GM23248 (cell line): ENCODE measurements at places on chromosomes 7 and 10.

GRCh38 chr7:102117743-102118142 is 168.9 kb upstream of the SH2B2 start:
- H3K4me3 ChIP-seq, result no peak overlapping the region
- peak; percentile 74 for DNase-seq
- peaks cover 3% of the 10 kb centered on the region; the same call in 1 of the 2 replicates for H3K36me3 ChIP-seq

GRCh38 chr7:8251195-8251594 is 10.8 kb downstream of the ICA1 start:
- H3K27me3 ChIP-seq, result no peaks in the 10 kb centered on the region
- no peak overlapping the region for H3K4me3 ChIP-seq
- H3K36me3 ChIP-seq, result no peaks in the 10 kb centered on the region
- no peaks in the 10 kb centered on the region for H3K4me1 ChIP-seq

GRCh38 chr10:97810446-97810845 is 38.6 kb upstream of the SFRP5 start:
- peaks cover 25% of the 10 kb centered on the region for H3K27me3 ChIP-seq
- H3K36me3 ChIP-seq, result no peaks in the 10 kb centered on the region
- H3K4me3 ChIP-seq, result no peak overlapping the region
- no peak overlapping the region for H3K27ac ChIP-seq

GRCh38 chr7:5665094-5666025 is 116.1 kb downstream of the RNF216 start:
- DNase-seq, result peak; percentile 79
- H3K36me3 ChIP-seq, result no peaks in the 10 kb centered on the region

- H3K27me3 ChIP-seq, result no peaks in the 10 kb centered on the region
- H3K36me3 ChIP-seq, result no peaks in the 10 kb centered on the region
- H3K4me1 ChIP-seq, result peaks cover 16% of the 10 kb centered on the region
- peak overlapping the region; percentile 52 for H3K27ac ChIP-seq
- peak overlapping the region; percentile 82 for H3K4me3 ChIP-seq
Observed at GRCh38 chr10:22712211-22712955, 2.0 kb downstream of the PIP4K2A start.

DNA sequence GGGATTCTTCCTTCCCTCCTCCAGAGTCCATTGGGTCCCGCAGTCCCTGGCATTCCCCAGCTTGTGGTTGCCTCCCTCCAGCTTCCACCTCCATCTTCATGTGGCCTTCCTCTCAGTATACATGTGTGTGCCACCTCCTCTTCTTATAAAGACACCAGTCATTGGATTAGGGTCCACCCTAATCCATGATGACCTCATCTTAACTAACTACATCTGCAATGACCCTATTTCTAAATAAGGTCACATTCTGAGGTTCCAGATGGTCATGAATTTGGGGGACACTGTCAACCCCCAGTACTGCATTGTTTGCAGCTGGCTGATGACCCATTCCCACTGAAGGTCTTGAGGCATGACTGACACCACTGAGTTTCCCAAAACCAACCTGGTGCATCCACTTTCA is 99.0 kb downstream of the PTPRE start:
- peaks cover 3% of the 10 kb centered on the region for H3K4me1 ChIP-seq
- H3K36me3 ChIP-seq, result no peaks in the 10 kb centered on the region
- H3K27ac ChIP-seq, result no peak overlapping the region
- no peak overlapping the region for H3K4me3 ChIP-seq
- no peak for DNase-seq
